Hindlimb muscle (tissue), 1 donor: ENCODE measurements at places on chromosomes 3 and 15.

- no peak for DNase-seq
Observed at GRCh38 chr3:100231668-100232067, 29.1 kb upstream of the TBC1D23 start.

DNA sequence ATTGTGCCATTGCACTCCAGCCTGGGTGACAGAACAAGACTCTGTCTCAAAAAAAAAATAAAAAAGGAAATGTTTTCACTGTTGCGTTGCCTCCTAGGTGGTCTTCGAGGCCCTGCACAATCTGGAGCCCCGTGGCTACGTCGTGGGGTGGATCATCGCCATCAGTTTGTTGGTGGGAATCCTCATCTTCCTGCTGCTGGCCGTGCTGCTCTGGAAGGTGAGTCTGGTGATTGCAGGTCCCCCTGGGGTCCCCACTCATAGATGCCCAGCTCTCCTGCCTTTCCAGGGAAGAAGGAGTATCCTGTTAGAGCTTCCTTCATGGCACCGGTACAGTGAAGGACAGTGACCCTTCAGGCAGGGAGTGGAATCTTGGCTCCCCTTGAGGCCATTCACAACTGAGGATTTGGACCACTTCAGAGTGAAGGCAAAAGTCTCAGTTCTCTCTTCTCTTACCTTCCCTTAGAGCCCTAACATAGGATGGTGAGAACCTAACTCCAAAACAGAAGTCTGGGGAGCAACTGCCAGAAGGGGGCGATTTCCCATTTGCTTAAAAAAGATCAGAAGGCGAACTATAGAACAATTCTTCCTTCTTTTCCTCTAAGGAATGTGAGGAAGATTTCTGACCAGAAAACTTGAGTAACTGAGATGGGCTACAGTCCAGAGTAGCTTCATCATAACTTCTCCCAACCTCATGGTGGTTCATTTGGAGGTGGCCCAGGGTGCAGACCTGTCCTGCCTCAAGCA lies 57.8 kb upstream of the CTDSPL start:
- no peak for DNase-seq

DNA sequence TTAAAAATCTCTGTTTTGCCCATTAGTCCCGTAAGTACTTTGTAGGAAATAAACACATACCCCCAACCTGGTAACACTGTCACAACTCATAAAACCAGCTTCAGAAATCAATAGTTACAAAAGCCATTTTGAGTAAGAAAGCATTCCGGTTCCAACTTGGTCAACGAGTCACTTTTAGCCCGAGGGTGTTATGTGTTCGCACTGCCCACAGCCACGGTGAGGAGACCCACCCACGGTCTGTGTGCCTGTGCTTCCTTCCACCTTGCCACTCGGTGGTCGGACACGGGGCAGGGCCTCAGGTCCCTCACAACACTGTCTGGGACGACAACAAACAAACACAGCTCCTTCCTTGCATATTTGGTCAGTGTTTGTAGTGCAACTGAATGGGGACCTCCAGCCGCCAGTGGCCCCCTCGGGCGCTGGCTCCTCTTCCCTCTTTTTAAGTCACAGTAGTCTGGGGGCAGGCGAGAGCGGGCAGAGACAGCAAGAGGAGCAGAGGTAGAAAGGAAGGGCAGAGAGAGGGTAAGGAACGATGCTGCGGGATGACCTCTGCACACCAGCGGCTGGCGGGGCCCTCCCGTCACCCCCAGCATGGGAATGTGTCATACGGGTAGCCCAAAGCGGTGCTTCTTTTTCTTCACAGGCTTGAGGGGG lies 5.2 kb upstream of the MUSTN1 start:
- DNase-seq, result no peak

DNA sequence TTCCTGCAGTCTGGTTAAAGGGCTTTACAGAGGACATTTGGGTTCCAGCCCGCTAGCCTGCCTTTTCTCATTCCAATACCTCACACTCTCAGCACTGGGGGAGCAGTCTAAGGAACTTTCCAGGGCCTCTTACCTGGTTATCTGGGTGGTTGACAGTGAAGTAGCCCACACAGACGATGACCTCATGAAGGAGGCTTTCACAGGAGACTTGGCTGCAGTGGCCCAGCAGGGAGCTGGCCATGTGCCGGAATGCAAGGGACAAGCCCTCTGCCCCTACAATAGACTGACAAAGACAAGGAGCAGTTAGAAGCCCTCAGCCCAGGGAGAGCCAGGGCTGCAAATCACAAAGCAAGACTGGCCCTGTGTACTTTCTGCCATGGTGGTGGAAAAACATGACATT lies 39.5 kb downstream of the ISL2 start:
- DNase-seq, result no peak

DNA sequence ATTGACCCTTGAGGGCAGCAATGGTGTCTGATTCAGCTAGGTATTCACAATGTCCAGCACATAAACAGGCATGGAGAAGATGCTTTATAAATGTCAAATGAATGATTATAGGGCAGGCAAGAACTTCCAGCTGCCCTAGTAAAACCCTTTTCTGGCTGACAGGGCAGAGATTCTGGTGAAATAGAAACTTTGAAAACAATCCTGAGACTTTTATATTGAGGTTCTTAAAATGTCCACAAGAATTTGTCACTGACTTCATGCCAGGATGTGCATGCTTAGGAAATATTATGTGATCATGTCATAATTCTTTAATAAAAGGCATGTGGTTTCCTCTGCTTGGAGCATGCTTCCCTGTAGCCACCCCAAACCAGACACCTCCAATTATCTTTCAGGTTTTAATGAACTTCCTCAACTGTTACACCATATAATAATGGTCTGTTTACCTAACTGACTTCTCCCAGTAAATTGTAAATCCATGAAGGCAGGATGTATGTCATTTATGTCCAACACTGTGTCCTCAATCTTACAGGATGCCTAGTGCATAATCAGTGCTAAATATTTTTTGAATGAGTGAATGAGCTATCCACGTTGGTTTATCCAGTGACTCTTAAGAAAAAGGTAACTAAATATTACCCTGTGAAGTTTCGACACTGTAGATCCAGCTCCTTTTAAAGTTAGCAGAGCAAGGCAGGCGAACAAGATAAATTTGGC lies 43.4 kb upstream of the CLRN1 start:
- DNase-seq, result no peak

DNA sequence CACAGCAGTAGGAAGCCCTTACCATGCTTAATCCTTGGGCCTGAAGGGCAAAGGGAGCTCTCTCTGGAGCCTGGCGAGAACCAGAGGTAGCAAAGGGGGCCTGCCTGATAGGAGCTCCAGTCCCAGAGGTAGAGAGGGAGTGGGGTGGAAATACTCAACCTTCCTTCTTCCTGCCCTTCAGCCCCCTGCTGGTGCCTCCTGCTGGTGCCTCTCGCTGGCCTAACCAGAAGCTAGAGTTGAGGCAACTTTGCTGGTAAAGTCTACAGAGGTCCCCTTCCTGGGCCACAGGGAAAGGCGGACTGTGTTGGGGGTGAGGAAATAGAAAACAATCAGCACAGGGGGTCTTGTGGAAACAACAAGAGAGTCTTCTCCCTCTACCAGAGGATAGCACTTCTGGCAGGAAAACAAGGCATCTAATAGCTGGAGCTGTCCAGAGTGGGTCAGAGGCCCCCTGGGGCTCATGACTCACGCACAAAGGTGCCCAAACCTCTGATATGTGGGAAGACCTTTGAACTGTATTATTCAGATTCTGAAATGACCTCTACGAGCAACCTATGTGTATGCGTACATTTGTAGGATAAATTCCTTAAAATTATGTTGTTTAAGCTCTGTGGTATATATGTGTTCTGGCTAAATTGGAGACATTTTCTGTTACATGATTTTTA lies 133.9 kb downstream of the LRRC28 start:
- no peak for DNase-seq
